Activated naive CD4-positive, alpha-beta T cell (primary cell): ENCODE measurements at places on chromosomes 16 and 17.

DNA sequence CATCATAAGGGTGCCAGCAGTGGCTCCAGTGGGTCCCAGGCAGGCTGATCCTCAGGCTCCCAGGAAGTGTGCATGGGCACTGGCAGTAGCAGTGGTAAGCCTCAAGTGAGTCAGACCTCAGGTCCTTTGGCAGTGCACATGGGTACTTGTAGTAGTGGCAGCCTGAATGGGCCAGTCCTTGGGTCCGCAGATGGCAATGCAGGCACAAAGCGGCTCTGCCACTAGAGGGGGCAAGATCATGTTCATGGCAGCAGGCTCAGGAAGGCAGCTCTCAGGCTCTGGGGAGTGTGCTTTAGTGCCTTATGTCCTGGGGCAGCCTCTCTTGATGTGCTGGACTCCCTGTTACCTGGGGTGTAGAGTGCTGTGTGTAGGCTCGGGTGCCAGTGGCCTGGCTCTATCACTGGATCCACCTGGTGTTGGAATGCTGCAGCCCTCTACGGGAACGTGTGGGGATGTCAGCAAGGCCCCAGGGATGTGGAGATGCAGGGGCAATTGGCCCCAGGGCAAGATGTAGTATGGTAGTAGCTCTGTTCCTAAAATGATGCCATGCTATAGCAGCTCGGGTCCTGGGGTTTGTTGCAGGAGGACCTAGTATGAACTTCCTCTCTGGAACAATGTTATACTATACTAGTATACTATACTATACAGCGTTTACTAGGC lies 11.0 kb downstream of the ACSM3 start:
- DNase-seq: no peak

GRCh38 chr16:23357761-23358290 lies 55.7 kb downstream of the SCNN1B start:
- no peak for DNase-seq

- no peak for DNase-seq
Measured at GRCh38 chr16:25855818-25856217, 164.1 kb downstream of the HS3ST4 start.

DNA sequence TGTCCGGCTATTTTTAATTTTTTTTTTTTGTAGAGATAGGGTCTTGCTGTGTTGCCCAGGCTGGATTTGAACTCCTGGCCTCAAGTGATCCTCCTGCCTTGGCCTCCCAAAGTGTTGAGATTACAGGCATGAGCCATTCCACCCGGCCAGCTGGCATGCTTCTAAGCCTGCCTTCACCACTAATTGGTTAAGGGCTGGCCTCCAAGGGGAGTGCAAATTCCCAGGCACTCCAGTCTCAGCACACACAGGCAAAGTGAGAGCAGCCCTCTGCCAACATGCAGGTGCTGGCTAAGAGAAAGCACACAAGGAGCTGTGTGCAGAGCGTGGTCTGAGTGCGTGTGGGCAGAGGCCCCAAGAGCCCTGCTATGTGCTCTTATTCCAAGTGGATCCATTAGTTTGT lies 149.8 kb upstream of the HS3ST2 start:
- DNase-seq: no peak

DNA sequence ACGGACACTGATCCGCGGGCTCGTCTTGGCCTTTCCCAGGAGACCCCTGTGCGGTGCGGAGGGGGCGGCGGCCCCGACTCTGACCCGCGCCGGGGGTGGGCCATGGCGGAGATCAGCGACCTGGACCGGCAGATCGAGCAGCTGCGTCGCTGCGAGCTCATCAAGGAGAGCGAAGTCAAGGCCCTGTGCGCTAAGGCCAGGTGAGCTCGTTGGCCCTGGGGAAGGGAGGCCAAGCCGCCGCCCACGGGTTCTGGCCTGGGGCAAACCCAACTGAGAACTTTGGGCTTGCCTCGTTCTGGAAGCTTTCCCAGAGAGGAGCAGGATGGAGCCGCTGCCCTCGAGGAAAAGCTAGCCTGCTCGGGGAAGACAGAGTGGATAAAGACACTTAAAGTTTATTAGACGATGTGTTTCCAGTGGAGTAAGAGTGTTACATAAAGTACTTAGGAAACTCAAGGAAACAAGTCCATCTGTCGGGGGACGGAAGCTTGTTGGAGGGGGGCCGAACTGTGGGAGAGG lies 540 bp downstream of the PPP4C start:
- no peak for DNase-seq

DNA sequence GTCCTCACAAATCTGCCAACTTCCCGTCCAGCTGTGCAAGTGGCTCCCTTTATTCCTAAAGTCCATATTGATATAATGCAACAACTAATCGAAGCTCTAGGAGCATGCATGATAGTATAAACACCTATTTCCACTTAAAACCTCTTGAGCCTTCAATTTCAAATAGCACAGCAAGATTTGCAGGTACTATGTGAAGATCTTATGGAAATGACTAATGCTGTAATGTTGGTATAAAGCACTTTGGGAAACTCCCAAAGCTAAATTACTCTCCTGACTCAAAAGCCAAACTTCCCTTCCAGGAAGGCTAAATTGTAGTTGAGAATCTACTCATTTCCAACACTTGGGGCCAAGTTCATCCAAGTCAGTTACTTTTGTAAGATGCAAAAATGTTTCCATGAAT lies 287.6 kb upstream of the CDH11 start:
- DNase-seq: no peak

- DNase-seq: peak; percentile 14
Measured at GRCh38 chr17:31388770-31389656, 2.5 kb upstream of the RAB11FIP4 start.

DNA sequence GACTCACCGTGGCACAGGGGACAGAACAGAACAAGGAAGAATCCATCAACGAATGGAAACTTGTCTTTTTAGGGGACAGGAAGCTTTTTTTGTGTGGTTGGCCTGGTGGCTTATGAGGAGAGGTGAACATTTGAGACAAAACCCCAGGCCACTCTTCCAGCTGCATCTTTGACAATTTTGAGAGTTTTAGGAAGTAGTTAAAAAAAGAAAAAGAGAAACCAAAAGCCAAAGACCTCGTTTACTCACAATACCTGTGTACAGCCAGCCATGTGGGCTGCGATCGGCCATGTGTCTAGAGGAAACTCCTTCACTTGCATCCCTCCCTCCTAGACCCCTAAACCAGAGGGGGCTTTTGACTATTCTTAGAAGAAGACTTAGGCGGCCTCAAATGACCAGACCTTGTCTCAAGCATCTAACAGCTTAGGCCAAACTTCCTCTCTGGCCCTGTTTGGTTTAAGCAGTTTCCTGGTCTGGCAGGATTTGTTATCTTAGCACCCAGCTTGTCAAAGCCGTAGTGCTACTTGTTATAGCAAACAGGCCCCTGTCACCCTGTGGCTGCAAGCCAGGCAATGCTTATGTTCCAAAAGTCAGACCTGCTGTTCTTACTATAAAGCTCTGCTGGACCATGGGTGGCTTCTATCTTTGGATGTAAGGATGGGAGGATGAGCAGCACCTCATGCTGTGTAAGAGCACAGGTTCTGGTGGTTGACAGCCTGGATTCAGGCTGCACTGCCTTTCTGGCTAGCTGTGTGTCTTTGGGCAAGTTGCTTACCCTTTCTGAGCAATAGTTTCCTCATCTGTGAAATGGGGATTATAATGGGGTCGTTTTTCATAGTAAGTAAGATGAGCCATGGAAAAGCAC lies 17.7 kb downstream of the KSR1 start:
- DNase-seq: no peak

- DNase-seq: no peak
Measured at GRCh38 chr16:75443298-75443697, 10.0 kb upstream of the CFDP1 start.

DNA sequence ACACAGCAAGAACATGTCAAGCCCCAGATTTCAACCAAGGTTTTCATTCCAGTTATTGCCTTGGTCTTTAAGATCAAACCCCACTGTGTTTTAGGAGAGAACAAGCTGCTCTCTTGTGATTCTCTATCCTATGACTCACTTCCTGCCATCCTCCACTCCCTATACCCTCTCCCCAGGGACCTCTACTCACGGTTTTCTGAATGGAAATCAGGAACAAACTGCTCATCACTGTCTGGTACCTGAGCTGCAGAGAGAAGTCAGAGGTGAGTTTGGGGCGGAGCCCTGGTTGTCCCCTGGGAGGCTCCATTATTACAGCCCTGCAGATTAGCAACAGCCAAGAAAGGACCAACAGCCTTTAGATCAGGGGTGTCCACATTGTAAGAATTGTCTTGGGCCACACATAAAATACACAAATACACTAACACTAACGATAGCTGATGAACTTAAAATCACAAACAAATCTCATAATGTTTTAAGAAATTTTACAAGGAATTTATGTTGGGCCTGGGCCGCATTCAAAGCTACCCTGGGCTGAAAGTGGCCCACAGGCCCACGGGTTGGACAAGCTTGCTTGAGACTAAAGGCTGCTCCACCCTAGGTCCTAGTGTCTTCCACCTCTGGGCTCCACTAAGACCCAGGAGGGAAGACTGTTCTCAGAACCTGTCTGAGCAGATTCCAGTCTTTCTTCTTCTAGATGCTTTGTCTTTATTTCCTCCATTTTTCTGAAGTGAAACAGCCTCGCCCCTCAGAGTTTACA lies 9.7 kb downstream of the ETV4 start:
- no peak for DNase-seq

DNA sequence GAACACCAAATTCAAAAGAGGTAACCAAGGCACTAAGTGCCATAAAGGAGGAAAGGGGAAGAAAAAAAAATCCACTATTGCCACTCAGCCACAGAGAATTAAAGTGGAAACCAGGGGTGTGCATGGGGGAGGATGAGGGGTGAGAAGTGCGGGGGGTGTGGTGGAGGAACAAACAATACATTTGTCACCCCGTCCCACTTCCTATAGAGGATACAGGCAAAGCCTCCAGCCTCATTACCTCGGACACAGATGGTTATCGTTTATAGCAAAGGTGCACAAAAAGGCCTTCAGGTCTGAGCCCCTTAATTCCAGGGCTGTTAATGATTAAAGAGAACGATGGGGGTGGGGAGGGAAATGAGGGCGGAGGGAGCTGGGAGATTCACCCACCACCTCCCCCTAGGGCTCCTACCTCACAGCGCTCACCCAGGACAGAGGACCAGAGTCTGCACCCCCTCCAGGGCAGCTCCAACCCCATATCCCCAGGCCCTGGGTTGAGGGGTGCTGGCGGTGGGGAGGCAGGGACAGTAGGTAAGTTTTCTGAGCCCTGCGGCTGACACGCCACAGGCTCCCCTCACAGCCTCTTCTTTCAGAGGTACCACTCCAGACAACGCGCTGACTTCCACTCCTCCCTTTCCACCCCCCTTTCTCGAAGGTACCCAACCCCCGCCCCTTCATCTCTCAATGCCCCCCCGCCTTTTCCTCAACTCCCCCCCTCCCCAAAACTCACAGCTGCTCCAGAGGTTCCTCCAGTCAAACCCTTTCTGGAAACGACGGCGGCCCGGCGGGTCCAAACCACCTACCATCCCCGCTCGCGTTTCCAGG lies 470 bp downstream of the DCUN1D3 start:
- DNase-seq: no peak

DNA sequence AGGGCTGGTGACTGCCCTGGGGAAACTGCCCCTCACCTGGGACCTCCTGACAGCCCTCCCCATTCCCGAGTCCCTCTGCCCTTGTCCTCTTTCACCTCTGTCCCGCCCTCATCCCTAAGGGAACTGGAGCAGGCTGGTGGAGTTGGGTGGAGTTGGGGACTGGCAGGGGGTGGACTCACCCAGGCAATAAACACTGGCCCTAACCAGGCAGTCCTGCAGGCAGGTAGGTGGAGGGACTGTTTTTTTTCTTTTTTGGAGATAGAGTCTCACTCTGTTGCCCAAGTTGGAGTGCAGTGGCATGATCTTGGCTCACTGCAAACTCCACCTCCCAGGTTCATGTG lies 11.7 kb downstream of the GCGR start:
- DNase-seq: no peak

DNA sequence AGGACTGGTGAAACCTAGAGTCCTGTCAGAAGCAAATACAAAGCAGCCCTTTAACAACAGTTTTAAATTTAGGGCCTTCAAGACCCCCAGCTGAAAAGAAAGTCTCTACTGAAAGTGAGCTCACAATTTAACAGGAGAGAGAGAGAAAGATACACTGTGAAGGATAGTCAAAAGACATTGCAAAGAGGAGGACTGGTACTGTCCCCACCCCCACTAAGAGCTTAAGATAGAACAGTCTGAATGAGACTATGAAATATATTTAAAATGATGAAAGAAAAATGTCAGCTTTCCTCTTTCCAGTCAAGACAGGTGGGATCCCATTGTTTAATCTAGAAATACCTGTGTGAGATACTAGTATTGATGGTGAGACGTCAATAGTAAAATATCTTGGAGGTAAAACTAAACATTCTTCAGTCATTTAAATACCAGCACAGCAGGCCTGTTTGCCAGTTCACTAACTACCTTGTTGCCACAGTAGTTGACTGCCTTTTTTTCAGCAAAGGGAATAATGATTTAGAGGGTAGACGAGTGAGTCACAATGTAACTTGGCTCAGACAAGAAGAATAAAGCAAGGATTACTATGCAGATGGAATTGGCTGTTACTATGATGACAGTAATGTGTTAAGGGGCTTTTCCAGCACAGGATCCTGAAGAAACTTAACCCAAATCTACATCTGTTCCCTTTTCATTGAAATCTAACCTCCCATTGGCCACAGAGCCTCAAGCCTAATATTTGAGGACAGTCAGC lies 47.2 kb upstream of the RASL10B start:
- no peak for DNase-seq

GRCh38 chr17:34368946-34369500 lies 6.0 kb upstream of the CCL1 start:
- no peak for DNase-seq

GRCh38 chr17:74957935-74958740 lies 14.4 kb downstream of the HID1 start:
- DNase-seq: peak; percentile 77

DNA sequence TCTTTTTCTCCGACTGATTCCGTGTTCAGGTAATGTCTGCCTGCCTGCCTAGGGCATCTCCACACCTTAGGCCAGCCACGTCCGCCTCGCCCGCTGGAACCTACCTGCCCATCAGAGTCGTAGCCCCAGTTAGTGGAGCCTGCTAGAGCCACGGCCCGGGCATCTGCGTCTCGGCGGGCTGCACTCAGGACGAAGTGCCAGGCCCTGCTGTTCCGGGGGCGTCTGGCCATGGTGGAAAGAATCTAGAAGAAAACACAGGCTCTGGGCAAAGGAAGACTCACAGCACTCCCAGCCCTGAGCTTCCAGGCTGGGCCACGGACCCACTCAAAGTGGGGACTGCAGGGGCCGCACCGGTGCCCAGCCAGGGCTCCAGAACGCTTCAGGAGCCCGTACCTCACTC lies 1.1 kb downstream of the SPSB3 start:
- no peak for DNase-seq

GRCh38 chr17:76000016-76000754 lies 470 bp upstream of the CDK3 start:
- DNase-seq: peak; percentile 48

GRCh38 chr17:77892031-77892430 lies 66.5 kb upstream of the TNRC6C start:
- no peak for DNase-seq

GRCh38 chr17:56978441-56979090 lies 635 bp downstream of the SCPEP1 start:
- DNase-seq: no peak

- no peak for DNase-seq
Measured at GRCh38 chr17:49512296-49513043, 17.4 kb downstream of the NGFR start.
